ENCODE measurements at places on chromosomes 1 and 21.

GRCh38 chr1:69648486-69648885, 80.8 kb downstream of the LRRC7 start:
- DNase-seq: no peak

DNA sequence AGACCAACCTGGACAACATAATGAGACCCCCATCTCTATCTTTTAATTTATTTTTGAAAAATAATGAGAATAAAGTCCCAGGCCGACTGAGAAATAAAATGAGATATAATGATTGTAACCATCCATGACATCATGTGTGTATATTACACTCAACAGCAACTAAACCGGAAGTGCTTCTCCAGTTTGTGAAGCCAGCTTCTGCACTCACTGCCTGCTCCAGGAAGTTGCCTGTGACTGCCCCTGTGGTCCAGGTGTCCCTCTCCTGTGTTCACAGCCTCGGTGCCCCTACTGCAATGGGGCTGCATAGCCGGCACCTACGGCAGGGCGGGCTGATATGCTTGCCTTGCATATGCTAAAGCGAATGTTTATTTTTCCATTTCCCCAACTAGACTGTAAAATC, 68.3 kb downstream of the SSBP3 start:
- DNase-seq: no peak

- no peak for DNase-seq
These were observed 23.1 kb downstream of the SNAP47 start for GRCh38 chr1:227758366-227758765.

DNA sequence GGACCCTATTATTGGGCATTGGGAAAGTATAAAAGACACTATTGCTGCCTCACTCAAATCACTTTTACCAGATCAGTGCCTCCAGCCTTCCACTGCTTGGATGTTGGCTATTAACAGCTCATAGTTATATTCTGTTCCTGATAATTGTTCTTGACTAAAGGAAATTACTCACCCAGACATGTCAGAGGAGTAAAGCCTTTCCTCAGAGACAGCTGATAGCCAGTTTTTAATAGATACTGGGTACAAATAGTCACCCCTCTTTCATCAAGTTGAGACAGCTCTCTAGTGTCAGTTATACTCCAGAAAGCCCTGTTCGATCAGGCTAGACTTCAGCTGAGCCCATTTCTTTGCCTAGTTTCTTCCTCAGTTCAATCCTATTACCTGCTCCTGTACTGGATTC, 876.1 kb upstream of the B3GALT2 start:
- DNase-seq: no peak

GRCh38 chr1:82346141-82346540, 545.4 kb downstream of the ADGRL2 start:
- no peak for DNase-seq

DNA sequence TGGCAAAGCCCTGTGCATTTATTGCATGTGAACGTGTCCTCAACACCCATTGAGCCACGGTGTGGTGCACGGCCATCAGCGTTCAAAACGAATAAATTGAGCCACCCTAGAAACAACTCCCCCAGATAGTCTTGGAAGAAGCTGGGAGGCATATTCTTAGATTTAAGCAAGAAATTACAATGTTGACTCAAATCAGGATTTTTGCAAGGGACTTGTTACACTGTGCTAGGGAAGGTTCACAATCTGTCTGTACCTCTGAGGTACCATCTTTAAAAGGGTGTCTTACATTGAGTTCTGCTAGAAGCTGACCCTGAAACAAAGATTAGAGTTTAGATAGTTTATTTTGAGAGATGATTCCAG, 16.2 kb downstream of the CD247 start:
- DNase-seq: no peak

GRCh38 chr1:47725000-47725473, 272.1 kb downstream of the TRABD2B start:
- DNase-seq: no peak

GRCh38 chr1:218164930-218165700, 120.0 kb upstream of the RRP15 start:
- DNase-seq: no peak

Measured in fibroblast of the aortic adventitia (primary cell).